ENCODE measurements at places on chromosomes 6 and 20. TPM values are rescaled to one million over a fixed set of nuclear protein-coding genes. Genes with fewer than 3 reads are reported as not detected.
A peak's percentile ranks its signal among the peaks of the same experiment; 100 is the strongest.

DNA sequence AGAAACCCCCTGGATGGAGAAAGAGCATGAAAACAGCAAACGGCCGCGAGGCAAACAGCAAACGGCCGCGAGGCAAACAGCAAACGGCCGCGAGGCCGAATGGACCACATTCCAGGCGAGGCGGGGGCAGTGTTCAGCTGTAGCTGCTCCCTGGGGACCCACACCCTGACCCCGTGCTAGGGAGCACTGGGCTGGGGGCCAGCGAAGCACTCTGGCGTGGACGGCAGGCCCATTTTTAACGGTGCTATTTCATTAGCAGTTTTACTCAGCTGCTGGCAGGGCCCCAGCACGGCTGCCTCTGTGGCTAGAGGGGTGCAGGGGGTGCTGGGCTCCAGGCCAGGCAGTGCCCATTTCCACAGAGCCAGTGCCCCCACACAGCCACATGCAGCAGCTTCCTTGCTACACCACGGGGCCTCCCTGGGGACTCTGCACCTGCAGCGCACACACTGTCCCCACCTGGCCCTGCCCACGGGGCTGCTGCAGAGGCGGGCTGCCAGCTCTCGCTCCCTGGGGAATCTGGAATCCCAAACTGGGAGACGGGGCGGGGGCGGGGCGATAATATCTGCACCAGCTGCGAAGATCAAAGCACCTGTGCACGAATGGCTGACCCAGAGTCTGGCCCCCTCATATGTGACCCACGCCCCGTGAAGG is 35.6 kb upstream of the SLCO4A1 start:
- no peak for DNase-seq

- peak; percentile 39 for DNase-seq
Observed at GRCh38 chr20:49641683-49642656, 71.7 kb downstream of the B4GALT5 start.

DNA sequence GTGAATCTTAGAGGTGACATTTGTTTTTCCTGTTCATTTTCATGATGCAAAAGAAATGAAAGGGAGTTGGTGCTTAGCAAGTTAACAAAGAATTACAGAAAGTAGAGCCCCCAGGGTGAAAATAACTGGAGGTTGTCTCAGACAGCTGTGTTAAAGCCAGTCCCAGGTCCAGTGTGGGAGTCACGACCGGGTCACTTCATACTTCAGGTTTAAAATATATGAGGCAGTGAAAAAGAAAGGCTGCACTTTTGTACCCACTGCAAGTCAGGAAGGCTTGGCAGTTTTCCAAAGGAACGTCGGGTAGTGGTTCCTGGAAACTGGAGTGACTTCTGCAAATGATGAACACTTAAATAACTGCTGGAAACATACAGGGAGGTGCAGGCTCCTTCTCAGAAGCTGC is 91.5 kb upstream of the THBS2 start:
- no peak for DNase-seq

- no peak for DNase-seq
Observed at GRCh38 chr6:835476-836160, 142.7 kb upstream of the EXOC2 start.

GRCh38 chr20:30610029-30610693 is 647.3 kb upstream of the DEFB115 start:
- DNase-seq, result no peak

- DNase-seq, result peak; percentile 56
Observed at GRCh38 chr20:59020938-59021551, 1.8 kb downstream of the TUBB1 start.

- peak; percentile 50 for DNase-seq
Observed at GRCh38 chr20:49747707-49748524, 34.2 kb upstream of the B4GALT5 start.

GRCh38 chr6:119463081-119463626 is 113.6 kb upstream of the MAN1A1 start:
- no peak for DNase-seq

- DNase-seq, result no peak
Observed at GRCh38 chr6:57108691-57109090, 18.7 kb downstream of the ZNF451 start.

The ECHDC1 gene
- 114 TPM for total RNA-seq

The NT5E gene
- total RNA-seq, result 281 TPM

The KIAA0408 gene
- total RNA-seq, result 0.90 TPM

The ENPP5 gene
- under 0.01 TPM for total RNA-seq
